ENCODE measurements at places on chromosomes 2 and 18.

GRCh38 chr18:77208964-77209363 is 40.7 kb upstream of the GALR1 start:
- DNase-seq: no peak

DNA sequence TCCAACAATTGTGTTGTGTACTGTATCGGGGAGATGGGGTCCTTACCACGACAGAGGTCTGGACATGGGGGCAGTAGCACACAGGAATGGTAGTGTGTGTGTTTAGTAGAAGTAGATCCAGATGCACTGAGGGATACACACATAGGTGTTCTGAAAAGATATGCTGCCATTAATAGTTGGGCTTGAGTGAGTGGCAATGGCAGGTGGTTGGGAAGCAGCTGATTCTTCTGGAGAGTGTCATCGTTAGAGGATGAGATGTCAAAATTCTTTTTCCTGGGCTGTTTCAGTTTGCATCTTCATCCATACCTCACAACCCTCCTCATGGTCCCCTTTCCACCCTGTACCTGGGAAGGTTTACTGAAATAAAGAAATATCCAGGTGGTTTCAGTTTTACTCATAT is 66.6 kb downstream of the UGGT1 start:
- DNase-seq: no peak

DNA sequence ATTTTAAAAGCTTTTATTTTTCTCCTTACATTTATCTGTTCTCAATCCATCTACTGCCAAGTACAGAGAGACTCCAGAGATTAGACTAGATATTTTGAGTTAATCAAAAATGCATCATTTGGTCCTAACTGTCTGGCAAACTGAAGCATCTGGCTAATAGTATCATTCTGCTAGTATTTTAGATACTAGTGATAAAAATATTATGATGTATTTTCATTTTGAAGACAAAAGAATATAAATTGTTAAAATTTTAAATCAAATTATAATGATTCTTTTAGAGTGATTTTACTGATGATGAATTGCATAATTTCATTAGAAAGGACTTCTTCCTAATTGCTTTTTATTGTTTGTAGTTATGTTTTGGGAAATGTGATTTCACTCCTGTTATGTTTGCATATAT is 584.0 kb downstream of the LRRTM4 start:
- DNase-seq: no peak

DNA sequence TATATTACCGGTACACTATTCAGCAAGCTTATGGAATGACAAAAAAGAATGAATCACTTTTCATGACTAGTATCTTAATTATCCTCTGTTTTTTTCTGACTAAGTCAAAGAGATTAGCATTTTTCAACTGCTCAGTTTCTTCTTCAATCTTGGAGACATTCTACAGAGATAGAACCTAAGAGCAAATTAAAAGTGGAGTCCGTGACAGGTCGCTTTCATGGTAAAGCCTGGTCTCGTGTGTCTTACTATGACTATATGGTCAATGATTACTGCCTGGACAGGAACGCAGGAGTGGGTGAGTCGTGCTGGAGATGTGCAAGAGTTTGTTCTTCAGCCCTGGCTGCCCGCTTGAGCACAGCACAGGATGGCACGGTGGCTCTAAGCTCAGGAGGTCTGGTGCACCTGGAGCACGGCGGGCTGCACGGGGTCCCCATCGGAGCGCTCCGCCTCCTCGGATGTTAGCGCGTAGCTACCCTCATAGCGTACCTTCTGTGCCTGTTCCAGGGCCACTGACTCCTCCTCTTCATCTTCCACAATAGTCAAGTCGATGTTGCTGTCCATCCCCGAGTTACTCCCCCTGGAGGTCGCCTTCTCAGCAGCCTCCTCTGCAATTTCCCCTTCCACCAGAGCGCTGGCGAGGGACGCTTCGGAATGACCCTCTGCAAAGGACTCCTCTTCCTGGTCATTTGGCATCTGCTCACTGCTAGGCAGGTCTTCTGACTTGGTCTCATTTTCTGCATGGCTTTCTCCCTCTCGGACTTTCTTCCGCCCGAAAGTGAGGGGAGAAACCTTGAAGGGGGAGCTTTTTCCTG is 11.1 kb downstream of the CAVIN2 start:
- no peak for DNase-seq

DNA sequence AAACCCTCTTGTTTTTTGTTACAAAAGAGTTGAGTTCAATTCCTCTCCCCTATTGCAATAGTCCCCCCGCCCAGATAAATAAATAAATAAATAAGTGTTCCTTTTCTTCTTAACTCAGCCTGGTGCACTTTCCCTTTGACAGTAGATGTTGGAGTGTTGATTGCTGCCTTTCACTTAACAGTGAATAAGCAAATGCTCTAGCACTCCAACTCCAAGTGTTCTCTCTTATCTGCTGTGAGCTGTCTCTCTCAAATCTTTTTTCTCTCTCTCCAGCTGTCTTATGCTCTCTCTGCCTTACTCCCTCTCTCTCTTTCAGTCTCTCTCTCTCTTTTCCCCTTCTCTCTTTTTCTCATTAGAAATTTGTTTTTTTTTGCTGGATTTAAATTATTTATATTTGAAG is 216.7 kb downstream of the TMX3 start:
- DNase-seq: no peak

DNA sequence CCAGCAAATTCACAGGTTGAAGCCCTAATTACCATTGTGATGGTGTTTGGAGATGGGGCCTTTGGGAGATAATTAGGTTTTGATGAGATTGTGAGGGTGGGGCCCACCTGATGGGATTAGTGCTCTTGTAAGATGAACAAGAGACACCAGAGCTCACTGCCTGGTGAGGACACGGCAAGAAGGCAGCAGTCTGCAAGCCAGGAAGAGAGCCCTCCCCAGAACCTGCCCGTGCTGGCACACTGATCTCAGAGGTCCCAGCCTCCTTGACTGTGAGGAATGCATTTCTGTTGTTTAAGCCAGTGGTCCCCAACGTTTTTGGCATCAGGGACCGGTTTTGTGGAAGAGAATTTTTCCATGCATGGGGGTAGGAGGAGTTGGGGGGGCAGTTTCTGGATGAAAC is 240.7 kb downstream of the KLHL29 start:
- DNase-seq: no peak

DNA sequence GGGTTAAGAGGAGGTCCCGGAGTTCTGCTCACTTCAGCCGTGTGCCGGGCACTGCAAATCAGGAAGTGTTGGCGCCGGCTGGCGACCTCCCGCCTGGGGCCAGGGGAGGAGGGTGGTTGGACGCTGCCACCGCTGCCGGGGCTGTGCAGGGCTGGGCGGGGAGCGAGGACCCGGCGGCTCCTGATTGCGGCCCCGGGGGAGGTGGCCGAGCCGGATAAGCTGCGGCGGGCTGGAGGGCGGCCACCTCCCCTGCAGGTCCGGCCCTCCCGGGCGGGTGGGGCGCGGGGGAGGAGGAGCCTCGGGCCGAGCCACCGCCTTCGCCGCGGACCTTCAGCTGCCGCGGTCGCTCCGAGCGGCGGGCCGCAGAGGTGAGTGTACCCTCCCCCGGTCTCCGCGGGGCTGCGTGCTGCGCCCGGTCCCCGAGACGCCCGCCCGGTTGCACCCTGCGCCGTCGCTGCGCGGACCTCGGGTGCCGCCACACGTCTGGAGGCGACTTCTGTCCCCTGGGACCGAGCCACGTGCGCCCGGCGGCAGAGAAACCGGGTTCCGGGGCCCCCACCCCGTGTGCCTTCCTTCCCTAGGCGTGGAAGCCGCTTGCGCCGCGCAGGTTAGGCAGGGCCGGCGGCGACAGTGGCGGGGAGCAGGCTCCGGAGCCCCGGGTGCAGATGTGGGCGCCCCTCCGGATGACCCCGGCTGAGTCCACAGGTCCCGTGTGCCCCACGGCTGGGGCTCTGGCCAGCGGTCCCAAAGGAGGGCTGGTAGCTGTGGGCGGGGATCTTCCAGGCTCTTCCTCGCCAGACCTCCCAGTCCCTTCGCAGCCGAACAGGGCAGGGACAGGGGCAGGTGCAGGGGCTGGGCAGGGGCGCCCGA is at the start of gene STEAP3:
STEAP3 (plus strand) TSS at position 314 of the 870 bp plus-strand sequence. CDS start 7,179 bp downstream, outside the sequence.
- DNase-seq: peak; percentile 46

DNA sequence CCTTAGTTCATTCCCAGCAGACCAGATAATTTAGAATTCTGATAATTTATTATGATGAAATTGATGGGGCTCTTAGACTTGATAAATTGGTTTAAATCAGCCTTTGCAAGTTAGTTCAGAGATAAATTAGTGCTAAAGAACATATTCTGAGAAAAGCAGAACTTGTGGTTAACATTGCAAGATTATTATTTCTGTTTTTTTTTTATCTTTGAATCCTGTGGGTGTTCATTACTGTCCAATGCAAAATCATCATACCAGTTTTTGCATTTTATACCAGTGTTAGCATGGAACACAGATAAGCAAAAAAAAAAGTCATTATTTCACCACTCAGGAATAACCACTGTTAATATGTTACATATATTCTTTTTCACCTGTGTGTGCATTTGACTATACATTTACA is 9.1 kb downstream of the SEPTIN2 start:
- no peak for DNase-seq

- DNase-seq: peak; percentile 63
Measured at GRCh38 chr18:77784759-77785379, 535.2 kb downstream of the GALR1 start.

- no peak for DNase-seq
Measured at GRCh38 chr2:111024496-111024895, 96.2 kb upstream of the BCL2L11 start.

- no peak for DNase-seq
Measured at GRCh38 chr2:231597014-231597611, 4.4 kb downstream of the TEX44 start.

- DNase-seq: no peak
Measured at GRCh38 chr2:236802862-236803261, 233.2 kb downstream of the ACKR3 start.

DNA sequence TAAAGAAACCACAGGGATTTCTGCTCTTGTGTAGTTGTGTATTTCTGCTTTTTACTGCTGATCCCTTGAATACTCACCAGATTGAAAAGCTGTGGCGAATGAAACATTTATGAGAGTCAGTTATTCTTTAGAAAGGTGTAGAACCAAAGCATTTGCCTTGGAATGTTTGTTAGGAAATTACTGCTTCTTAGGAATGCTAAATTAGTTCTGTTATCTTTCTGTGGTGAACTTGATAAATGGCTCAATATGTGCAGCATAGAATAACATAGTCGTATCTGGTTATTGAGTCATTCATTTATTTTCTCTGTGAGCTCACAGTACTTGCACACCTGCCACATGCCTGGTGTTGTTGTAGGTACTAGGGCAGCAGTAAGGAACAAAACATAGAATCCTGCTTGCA is 57.0 kb upstream of the FAM237A start:
- DNase-seq: no peak

- no peak for DNase-seq
Measured at GRCh38 chr2:176583607-176584006, 314.4 kb downstream of the MTX2 start.

GRCh38 chr2:156511803-156512202 is 75.6 kb downstream of the GPD2 start:
- DNase-seq: no peak

DNA sequence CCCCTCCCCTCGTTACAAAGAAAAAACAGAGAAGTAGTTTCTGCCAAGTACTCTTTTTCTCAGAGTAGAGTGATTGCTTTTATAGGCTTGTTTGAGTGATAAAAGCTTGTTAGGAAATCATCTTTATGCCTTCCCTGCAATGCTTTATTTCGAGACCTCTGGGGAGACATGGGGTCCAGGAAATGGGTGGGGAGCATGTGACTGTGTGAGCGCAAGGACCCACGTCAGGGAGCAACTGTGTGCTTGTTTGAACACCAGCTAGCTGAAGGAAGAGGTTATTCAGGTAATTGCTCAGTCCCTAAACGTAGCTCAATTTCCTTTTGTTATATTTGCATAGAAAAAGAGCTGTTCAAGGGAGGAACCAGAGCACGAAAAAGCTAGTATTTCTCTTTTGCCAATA is 187.3 kb downstream of the FAM210A start:
- DNase-seq: peak; percentile 22

DNA sequence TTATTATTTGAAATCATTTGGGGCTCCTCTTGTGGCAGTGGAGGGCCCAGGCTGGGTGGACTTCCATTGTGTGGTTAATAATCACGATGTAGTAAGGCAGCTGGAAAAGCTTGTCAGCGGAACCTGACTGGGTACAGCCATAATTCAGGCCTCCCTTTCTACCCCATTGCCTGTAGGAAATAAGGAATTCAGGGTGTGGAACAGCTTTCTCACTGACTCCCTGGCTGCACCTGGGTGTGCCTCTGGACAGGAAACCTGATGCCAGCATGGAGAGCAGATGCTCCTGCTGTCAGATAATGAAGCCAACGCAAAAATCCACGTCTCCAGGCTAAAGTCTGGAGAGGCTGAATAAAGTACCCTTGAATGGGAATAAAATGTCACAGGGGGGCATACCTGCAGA is 44.2 kb downstream of the LYPD6B start:
- peak; percentile 74 for DNase-seq

DNA sequence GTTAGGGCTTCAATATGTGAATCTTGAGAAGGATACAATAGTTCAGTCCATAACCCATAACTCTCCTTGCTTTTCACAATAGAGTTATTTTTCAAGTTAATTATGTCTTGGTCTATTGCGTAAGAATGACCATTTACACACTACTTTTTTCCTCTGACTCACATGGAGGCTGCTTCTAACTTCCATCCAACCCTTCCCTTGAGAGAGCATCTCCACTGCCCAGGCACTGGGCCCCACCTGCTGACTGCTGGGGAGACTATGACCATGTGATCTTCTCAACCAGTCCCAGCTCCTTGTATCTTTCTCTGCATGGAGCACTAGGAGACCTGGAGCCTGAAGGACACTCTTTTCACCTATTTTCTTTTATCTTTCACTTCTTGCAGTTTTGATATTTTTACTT is 251.5 kb downstream of the GPD2 start:
- no peak for DNase-seq

DNA sequence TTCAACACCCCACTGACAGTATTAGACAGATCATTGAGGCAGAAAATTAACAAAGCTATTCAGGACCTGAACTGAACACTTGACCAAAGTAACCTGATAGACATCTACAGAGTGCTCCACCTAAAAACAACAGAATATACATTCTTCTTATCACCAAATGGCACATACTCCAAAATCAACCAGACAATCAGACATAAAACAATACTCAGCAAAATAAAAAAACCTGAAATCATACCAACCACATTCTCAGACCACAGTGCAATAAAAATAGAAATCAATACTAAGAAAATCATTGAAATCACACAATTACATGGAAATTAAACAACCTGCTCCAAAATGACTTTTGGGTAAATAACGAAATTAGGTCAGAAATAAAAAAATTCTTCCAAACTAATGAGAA is 15.8 kb downstream of the PFN4 start:
- no peak for DNase-seq

GRCh38 chr2:10775021-10775780 is 37.4 kb downstream of the PDIA6 start:
- DNase-seq: no peak

DNA sequence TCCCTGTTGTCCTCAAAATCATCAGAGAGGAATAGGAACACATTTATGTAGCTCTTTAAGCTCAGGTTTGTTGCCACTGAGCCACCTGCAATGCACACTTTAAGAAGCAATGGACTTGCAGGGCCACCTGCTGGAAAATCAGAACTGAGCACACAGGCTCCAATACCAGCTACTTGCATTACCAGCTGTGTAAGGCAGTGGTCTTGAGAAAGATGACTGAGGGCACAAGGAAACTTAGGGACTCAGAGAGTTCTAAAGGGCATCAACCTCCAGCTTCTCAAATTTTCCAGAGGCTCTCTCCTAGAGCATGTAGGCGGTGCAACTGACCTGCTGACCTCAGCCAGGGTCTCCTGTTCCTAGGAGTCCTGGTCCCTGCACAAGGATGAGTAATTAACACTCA is 2.5 kb upstream of the CNDP2 start:
- DNase-seq: peak; percentile 88

All from COR-L47 (cell line).